ENCODE measurements at places on chromosomes 5 and 9.

DNA sequence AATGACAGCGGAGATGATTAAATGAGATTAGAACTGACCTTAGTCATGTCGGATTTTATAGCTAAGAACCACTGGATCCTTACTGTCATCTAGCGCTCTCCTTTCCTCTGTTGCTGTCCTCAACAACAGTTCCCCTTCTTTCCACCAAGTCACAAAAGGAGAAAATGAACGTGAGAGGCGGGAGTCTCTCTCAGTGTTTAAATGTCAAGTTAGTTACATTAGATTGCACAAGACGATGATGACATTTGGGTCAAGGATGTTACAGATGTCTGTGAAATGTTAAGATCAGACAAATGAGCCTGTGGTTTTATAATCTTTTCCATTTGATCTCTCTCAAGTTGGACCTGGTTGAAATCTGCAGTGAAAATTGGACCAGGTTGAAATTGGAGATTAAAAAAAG, 53.5 kb downstream of the FBXO38 start:
- no peak for DNase-seq

DNA sequence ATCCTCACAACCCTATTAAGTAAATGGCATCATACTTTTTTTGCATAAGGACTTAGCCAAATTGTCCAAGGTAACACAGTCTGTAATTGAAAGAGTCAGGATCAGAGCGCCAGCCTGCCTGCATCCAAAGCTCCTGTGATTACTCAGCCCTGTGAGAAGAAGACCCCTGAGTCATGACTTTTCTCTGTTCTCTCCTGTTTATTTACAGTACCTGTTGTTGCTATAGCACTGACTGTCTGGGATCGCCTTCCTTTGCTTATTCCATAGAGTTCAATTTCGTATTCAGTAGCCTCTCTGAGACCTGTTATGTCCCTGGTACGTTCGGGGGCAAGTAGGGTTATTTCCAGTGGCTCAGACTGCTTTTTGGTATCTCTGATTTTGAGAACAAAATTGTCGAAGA, 71.8 kb downstream of the TNC start:
- no peak for DNase-seq

GRCh38 chr9:33081128-33081851, 4.8 kb upstream of the SMU1 start:
- peak; percentile 57 for DNase-seq

DNA sequence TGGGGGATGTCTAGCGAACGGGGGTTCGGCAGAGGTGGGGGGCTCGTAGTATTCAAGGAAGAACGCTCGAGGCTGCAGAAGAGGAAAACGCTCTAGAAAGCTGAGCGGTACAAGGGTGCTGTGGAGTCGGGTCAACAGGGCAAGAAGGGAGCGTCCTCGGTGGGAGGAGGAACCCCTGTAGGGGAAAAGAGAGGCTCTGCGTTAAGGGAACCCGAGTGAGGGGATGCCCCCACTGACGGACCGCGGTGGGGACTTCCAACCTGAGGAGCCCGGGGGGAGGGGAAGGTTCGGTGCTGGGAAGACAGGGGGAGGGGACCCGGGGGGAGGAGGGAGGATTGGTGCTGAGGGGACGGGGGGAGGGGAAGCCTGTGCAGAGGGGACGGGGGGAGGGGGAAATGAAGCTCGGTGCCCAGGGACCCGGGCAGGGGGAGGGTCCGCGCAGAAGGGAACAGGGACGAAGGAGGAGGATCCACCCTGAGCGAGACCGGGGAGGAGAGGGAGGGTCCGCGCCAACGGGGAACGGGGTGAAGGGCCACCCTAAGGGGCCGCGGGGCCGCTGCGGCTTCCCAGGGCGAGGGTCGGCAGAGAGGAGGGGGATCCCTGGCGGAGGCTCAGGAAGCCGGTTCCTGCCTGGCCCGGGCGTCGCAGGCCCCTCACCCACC, 621 bp downstream of the NR6A1 start:
- no peak for DNase-seq

- DNase-seq: no peak
Observed at GRCh38 chr9:109507421-109507838, 9.3 kb upstream of the PTPN3 start.
